ENCODE measurements at places on chromosomes 7 and 10. TPM values are rescaled to one million over a fixed set of nuclear protein-coding genes. Genes with fewer than 3 reads are reported as not detected.

DNA sequence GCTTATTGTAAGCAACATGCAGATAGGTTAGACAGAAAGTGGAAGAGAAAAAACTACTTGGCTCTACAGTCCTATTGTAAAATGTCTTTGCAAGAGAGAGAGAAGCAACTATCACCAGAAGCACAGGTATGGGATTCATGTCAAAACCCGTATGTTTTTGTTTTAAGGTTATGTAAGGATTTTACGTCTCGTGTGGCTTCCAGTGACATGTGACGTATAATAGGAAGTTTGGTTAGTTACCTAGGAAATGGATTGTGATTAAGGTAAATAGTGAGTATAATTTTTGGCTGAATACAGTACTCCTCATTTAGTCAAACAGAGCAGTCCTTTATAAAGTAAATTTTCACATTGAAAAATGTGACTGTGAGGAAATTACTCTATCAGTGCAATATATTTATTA is 62.0 kb downstream of the PHF14 start:
- no peak for DNase-seq
- no peak overlapping the region for H3K4me3 ChIP-seq
- H3K4me1 ChIP-seq = no peaks in the 10 kb centered on the region
- H3K27me3 ChIP-seq = no peaks in the 10 kb centered on the region
- H3K27ac ChIP-seq = no peak overlapping the region

DNA sequence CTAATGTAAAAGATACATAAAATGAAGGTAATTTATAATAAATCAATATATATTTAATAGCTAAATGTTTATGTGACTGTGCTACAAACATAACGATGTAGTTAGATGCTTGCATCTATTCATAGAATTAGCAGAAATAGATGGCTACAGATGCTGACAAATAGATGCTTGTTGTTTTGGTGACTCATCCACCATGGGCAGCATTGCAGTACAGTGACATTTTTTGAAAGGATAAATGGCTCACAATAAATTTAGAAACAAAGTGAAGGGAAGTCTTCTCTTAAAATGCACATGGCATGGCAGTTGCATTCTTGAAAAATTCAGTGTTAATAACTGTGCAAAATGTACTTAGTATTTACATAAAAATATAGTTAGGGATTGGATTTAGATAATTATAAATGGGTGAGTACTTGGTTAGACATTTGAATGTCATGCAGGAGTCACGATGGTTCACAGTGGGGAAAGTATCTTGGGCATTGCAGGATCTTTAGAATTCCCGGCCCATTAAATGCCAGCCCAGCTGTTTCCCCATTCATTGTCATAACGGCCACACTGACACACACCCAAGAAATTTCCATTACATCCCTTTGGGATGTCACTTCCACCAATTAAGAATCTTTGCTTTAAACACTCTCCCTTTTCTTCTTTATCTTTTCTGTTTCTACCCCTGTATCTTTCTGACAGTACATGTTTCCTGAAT is 564.1 kb downstream of the ATRNL1 start:
- no peaks in the 10 kb centered on the region for H3K36me3 ChIP-seq
- no peak overlapping the region for H3K27ac ChIP-seq
- H3K4me1 ChIP-seq = no peaks in the 10 kb centered on the region
- DNase-seq = no peak

- H3K4me1 ChIP-seq = no peaks in the 10 kb centered on the region
- DNase-seq = no peak
- H3K27ac ChIP-seq = no peak overlapping the region
- H3K27me3 ChIP-seq = no peaks in the 10 kb centered on the region
- no peak overlapping the region for H3K4me3 ChIP-seq
- H3K36me3 ChIP-seq = no peaks in the 10 kb centered on the region
Observed at GRCh38 chr10:20892796-20893195, 4.3 kb downstream of the NEBL start.

DNA sequence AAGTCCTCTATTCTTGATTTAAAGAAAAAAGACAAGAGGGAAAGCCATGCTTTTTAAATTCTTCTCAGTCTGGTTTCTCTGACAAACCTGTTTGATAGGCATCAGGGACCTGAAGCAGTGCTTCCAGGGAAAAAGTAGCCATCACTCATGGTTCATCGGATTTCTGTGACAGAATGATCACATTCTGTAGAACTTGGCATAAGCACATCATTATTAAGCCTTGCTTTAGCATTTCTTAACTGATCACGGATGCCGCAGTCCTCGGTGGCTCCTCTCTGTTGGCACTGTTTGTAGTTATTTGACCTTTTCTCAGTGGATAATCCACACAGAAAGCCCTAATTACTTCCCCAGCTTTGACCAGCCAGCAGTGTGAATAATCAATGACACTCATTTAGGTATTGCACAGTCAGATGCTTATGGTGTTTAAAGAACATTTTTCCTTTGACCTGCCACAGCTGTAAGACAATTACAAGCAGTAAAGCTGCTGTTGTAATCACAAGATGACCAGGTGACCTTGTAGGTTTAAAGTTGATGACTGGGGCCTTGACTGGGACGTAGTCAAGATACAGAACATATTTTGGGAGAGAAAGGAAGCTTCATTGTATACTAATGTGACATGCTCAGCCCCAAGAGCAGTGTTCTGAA is 64.4 kb upstream of the SKAP2 start:
- H3K36me3 ChIP-seq = no peaks in the 10 kb centered on the region
- H3K27ac ChIP-seq = no peak overlapping the region
- H3K4me3 ChIP-seq = no peak overlapping the region
- no peak for DNase-seq
- no peaks in the 10 kb centered on the region for H3K4me1 ChIP-seq
- H3K27me3 ChIP-seq = no peaks in the 10 kb centered on the region

ANKRD61 gene
- total RNA-seq = not detected

DNA sequence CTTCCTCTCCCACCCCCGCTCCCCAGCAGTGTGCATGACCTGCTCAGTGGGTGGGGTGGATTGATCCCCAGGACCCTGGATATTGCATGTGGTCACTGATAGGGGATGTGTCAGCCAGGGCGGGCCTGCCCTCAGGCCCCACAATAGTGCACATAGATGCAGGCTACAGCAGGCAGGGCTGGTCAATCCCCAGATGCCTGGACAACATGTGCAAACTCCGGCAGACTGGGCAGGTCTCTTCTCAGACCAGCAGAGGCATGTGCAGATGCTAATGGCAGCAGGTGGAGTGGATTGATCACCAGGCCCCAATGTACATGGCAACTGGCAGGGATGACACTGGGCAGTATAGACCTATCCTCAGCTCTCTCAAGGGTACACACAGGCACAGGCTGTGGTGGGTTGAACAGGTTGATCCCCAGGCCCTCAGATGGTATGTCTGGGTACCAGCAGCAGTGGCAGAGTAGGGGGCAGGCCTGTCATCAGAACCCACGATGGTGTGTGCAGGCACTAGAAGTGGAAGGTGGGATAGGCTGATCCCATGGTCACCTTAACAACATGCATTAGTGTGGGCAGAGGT is 98.6 kb downstream of the LANCL2 start:
- no peaks in the 10 kb centered on the region for H3K4me1 ChIP-seq
- no peak overlapping the region for H3K4me3 ChIP-seq
- no peak for DNase-seq
- H3K27me3 ChIP-seq = no peaks in the 10 kb centered on the region

DNA sequence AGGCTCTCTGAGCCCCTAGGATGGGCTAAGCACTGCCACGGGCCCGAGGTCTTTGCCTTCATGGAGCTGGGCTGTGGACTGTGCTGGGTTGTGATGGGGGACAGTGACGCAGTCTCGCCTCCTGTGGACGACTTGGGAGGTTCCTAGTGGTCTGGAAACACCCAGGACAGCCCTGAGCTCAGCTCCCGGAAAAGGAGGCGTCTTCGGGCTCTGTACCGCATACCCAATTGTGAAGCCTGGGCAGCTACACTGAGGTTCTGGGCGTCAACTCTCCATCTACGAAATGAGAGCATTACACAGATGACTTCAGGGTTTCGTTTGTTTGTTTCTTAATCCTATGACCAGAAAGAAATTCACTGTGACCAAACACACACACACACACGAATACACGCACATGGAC is 79.6 kb upstream of the KAT6B start:
- no peak overlapping the region for H3K27ac ChIP-seq
- no peaks in the 10 kb centered on the region for H3K27me3 ChIP-seq
